ENCODE measurements at places on chromosomes 5 and 9. TPM values are rescaled to one million over a fixed set of nuclear protein-coding genes. Genes with fewer than 3 reads are reported as not detected.

FBP2 gene
- total RNA-seq = not detected

- DNase-seq = no peak
These were observed 125.7 kb downstream of the SEMA6A start for GRCh38 chr5:116448870-116449427.

DNA sequence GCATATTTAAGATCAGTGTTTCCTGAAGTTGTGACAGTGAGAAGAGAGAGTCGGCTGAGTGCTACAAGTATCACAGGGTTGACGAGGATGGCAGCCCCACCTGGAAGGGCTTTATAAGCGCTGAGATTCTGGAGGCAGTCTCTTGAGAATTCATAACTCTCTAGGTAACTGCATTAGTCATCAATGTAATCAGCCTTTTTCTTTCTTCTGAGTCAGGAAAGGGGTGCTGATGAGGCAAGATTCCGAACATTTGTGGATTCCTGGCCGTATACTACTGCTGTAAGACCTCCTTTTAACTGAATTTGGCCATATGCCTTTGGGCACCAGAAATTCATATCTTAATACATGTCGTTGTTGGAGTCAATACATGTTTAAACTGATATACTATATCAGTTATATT is 6.6 kb upstream of the RNF20 start:
- DNase-seq = no peak

CLK4 gene
- 9.9 TPM for total RNA-seq

- DNase-seq = no peak
These were observed 40.1 kb downstream of the PPARGC1B start for GRCh38 chr5:149770236-149770635.

- DNase-seq = no peak
These were observed 65.7 kb upstream of the PHYKPL start for GRCh38 chr5:178298283-178298807.

GRCh38 chr9:89748831-89749499 is 144.2 kb downstream of the GADD45G start:
- DNase-seq = no peak

MED27 gene
- 35.0 TPM for total RNA-seq

PCDHGA6 gene
- total RNA-seq = 4.8 TPM

- no peak for DNase-seq
These were observed 38.2 kb downstream of the ENTREP1 start for GRCh38 chr9:69363191-69363590.

- DNase-seq = no peak
These were observed 26.5 kb upstream of the C5orf47 start for GRCh38 chr5:173962436-173962972.

SEMA5A gene
- 8.1 TPM for total RNA-seq

GRCh38 chr9:137156567-137157375 is 13.1 kb downstream of the LRRC26 start:
- DNase-seq = peak; percentile 89

PHF24 gene
- 0.14 TPM for total RNA-seq

DNA sequence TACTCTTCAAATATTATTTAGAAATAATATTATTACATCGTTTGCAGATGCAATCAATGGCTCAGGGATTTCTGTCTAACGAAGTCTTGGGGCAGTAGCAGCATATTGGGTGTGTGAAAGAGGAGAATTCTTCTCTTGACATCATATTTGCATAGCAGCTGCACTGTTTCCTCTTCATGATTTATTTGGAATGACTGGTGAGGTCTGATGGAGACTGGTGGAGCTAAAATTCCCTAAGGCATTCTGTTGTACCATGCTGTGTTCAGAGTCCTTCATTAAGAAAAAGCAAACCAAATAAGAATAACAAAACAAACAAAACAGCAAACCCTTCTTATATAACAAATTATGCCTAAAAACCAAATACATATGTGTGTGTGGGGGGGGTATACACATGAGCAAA is 177.6 kb downstream of the DIRAS2 start:
- no peak for DNase-seq

- peak; percentile 55 for DNase-seq
These were observed 73.3 kb downstream of the FGF18 start for GRCh38 chr5:171492781-171493180.

DNA sequence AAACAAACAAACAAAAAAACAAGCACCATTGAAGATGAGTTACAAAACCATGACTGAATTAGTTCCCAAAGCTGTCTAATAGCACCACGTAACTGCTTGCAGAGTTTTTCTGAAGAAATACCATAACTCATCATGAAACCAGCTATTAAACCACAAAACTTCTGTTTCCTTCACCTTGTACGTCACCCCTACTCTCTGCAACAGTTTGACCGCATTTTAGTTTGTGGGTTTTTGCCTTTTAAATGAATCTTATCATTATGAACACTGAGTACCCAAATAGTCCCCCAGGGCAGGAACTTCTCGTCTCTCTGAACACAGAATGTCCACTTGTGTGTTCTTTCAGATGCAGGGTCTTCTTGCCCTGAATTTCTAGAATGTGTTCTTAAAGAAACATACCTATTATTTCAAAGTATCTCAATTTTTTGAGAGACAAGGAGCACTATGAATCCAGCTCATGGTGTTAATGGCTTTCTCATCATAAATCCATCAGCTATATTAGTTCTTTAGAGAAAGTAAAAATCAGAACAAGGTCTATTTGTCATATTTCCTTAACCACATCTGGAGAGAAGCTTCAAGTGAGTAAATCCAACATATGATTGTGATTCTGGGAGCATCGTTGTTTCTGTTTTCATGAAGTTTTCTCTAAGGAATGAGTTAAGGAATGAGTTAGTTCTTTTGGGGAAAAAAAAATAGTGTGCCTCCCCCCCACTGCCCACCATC is 210.6 kb downstream of the AUH start:
- no peak for DNase-seq

DNA sequence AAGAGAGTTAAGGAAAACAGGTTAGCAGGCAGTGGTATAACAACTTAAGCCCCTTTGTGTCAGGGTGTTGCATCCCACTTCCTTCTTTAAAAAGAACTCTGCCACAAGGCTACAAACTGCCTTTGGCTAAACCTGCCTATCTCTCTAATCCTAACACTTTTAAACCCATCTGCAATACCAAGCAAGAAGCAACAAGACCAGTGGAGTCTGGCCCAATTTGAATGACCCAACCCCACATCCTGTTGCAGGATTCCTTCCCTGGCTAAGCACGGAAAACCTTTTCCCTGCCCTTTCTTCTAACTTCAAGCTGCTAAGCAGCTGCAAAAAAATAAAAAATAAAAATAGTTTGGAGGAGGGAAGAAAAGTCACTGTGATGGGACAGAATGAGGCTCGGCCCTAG is 27.1 kb downstream of the ABCA1 start:
- DNase-seq = no peak

DNA sequence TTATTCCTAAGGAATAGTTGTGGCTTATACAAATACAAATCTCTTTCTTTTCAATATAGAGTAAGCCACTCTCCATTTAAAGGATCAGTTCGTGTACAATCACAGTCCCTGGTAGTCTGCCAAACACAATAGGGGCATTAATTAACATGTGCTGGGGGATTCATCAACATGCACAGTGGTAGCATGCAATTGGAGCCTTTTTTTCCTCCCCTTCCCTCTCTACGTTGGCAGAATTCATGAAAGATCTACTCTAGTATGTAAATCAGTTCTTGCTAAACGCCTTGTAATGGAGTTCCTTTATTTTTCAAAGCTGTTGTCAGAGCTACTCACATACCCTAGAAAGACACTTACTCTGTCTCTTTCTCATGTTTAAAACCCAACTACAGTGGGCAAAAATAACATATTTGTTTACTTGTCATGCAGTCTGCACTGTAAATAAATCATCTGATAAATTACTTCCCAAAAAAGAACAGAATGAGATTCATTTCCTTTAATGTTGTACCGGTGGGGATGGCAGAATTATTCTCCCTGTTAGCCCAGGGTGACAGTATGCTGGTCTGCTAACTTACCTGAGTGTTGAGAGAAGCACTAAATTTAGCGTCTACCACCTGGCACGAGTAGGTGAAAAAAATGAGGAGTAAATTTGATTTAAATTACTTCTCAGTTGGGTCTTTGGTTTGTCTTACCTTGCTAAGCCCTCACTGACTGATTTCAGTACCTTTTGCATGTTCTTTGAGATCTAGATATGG is 341.5 kb upstream of the CCNH start:
- peak; percentile 31 for DNase-seq

DNA sequence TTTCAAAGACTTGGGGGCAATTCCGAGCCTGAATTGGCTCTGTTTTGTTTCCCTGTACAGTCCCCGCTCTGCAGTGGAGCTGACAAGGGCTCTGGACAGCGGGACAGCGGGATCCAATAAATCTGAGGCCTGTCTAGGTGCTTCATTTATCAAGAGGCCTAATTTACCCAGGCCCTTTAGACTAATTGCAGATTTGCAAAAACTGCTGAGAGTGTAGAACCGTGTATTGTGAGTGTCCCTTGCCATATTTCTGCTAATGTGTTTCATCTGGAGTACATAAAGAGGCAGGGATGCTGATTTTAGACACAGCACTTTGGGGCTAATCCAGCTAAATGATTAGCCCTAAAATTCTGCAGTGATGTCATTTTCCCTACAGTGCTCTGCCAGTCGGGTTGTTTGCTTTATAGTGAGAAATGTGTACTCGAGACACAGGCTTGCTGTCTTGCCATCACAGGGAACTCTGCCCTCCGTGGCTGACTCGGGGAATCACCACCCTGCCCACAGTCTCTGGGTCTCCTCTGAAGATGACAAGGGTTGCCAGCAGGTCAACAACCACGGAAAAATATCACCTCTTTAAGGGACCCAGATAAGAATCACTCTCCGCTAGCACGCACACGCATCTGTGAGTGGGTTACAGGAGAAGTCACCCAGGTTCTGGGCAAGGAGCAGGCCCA is 592.0 kb downstream of the BNC2 start:
- no peak for DNase-seq

- no peak for DNase-seq
These were observed 6.4 kb upstream of the CARD9 start for GRCh38 chr9:136379891-136380290.

DNA sequence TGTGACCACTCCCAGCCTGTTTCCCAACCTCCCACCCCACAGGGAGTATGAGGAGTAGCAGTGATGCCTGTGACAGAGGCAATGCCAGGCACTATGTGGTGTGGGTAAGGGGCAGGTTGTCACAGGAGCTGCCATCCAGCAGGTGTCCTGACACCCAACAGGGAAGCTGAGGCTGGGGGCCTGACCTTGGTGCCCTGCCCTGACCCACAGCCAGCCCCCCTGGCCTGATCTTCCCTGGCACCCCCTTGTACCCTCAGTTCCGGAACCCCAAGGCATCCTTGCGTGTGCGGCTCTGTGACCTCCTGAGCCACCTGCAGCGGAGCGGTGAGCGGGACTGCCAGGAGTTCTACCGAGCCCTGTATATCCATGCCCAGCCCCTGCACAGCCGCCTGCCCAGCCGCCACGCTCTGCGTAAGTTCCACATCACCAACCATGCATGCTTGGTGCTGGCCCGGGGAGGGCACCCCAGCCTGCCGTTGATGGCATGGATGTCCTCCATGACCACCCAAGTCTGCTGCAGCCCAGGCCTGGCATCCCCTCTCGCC is 14.4 kb downstream of the CARD19 start:
- no peak for DNase-seq

DNA sequence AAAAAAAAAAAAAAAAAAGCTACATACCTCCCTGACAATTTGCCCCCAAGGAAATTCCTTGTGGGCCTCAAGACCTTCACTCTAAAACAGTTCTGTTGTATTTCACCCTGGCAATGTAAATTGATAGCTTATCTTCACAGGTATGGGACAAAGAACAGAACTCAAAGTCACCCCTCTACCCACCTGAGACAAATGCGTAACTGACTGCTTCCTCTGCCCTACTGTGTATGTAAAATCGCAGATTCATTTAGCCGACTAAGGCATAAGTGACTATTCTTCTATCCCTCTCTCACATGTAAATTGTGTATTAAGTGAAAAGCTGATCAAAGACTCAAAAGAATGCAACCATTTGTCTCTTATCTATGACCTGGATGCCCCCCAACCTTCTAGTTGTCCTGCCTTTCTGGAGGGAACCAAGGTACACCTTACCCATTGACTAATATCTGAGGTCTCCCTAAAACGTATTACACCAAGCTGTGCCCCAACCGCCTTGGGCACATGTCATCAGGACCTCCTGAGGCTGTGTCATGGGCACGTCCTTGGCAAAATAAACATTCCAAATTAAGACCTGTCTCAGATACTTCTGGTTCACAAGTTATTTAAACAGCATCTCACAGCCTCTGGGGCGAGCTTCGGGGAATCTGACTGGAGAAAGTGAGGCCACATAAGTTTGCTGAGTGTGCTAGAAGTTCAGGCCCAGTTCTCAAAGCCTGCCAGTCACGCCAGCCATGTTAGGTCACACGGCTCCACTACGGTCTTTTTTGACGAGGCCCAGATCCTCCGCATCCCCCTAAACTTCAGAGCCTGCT is 954 bp downstream of the TBCA start:
- DNase-seq = peak; percentile 50

- DNase-seq = peak; percentile 34
These were observed 37.6 kb downstream of the DUSP1 start for GRCh38 chr5:172733131-172733973.

DNA sequence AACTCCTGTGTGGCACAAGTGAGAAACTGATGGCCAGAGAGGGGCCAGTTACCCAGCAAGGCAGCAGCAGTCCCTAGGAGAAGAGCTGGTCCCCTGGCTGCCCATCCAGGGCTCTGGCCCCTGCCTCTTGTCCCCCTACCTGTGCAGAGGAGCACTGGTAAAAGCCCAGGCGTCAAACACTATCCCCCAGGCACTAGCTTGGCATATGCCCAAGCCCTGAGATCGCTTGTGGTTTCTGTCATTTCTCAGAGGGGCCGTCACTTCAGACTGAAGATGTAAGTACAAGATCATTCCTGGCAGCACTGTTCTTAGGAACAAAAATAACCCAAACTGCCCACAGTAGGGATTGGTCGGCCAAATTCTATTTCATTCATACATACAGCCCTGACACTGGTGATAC is 53.9 kb downstream of the COL15A1 start:
- no peak for DNase-seq

- DNase-seq = no peak
These were observed 12.8 kb downstream of the MRPL36 start for GRCh38 chr5:1786621-1787471.

DNA sequence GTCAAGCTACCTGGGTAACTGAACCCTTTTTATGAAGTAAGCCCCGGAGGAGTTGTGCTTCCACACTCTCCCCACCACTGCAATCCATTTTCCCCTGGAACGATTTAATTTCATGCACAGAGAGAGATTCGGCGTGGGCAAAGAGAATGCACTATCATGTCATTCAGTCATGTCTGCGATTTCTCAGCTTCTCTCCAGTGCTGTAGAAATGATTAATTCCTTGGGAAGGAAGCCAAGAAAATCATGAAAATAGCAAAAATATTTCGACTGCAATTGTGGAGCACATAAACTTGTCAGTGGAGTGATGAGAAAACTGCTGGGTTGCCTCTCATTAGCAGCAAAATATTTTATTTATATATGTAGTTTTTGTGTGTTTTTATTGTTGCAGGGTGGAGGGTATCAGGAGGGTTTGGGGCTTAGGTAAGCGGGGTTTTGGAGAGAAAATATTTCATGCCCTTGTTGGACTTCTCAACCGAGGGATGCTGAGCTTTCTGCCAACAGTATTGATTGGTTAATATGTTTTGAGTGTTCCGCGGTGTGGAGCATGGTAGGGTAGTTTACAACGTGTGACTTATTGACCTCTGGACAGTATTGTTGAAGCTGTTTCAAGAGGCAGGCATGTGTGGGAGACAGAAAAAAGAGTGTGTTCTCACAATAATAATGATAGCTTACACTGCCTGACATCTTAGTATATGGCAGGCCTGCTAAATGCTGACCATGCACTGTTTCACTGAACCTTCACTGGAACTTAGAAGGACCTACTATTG is 69.3 kb downstream of the SGCD start:
- DNase-seq = no peak

GRCh38 chr9:137286975-137287383 is 9.5 kb downstream of the TOR4A start:
- peak; percentile 85 for DNase-seq
